ENCODE measurements at places on chromosomes 7 and 10.

DNA sequence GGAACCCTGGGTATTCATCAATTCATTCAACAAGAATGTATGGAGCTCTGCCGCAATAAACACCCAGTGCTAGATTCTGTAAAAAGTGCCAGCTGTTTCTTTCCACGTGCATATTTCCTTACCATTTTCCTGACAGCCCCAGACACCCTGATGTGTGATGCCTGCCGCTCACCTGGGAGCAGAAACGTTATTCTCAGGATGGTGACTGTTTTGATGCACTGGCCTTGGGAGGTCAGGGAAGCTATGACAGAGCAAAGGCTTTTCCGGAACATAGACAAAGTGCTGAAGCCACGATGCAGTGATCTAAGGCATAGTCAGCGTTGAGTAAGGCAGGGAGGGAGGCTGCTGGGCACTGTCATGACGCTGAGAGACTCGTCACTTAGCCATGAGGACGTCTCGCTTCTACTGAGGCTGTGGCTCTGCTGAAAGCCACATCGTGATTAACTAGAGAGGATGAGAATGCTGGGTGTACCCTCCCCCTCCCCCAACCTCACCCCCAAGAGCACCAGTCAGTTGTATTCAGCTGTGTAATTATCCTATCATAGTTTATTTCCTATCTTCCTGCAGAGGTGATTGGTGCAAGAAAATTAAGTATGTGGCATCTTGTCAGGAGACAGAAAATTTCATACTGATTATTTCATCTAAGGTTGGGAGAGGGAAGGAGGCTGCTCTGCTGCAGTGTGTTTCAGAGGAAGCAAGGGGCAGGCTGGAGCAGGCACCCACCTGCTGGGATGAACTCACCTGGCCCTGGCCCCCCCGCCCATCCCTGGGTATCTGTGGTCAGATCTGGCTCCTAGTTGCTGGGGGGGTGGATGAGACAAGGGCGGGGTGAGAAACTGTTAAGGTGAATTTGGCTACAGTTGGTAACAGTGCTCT is 48.8 kb upstream of the SMNDC1 start:
- no peak for DNase-seq

GRCh38 chr7:32378988-32379387 is 111.2 kb downstream of the LSM5 start:
- no peak for DNase-seq

GRCh38 chr7:111990643-111991042 is 215.6 kb downstream of the DOCK4 start:
- DNase-seq: no peak

DNA sequence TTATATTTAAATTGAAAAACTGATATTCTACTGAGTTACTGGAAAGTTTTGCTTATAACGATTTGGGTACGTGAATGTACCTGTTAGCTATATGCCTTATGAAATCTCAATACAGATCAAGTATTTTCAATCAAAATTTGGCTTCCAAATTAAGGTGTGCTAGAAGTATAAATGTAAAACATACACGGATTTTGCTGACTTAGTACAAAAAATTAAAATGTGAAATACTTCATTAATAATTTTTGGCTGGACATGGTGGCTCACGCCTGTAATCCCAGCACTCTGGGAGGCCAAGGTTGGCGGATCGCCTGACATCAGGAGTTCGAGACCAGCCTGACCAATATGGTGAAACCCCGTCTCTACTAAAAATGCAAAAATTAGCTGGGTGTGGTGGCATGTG is 11.7 kb downstream of the DNAJC1 start:
- no peak for DNase-seq

DNA sequence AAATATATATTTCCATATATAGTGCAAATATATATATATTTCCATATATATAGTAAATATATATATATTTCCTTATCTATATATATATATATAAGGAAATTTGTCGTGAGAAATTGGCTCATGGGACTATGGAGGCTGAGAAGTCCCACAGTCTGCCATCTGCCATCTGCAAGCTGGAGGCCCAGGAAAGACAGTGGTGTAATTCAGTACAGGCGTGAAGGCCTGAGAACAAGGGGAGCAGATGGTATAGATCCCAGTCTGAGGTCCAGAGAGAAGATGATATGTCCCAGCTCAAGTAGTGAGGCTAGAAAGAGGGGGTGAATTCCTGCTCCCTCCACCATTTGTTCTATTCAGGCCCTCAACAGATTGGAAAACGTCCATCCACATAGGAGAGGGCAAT is 78.9 kb downstream of the MTPN start:
- no peak for DNase-seq

GRCh38 chr10:48209241-48209640 is 65.3 kb downstream of the FRMPD2 start:
- no peak for DNase-seq

- no peak for DNase-seq
Measured at GRCh38 chr7:94043299-94043698, 39.1 kb upstream of the BET1 start.

DNA sequence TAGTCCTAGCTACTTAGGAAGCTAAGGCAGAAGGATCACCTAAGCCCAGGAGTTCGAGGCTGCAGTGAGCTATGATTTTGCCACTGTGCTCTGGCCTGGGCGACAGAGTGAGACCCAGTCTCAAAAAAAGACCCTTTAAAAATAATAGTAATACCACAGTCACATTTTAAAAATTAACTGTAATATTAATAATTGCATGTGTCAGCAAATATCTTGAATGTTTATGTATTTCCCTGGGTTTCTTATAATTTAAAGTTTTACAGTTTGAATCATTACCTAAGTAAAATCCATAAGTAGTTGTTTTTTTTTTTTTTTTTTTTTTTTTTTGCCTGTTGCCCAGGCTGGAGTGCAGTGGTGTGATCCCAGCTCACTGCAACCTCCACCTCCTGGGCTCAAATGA is 69.2 kb downstream of the LYZL2 start:
- DNase-seq: no peak

DNA sequence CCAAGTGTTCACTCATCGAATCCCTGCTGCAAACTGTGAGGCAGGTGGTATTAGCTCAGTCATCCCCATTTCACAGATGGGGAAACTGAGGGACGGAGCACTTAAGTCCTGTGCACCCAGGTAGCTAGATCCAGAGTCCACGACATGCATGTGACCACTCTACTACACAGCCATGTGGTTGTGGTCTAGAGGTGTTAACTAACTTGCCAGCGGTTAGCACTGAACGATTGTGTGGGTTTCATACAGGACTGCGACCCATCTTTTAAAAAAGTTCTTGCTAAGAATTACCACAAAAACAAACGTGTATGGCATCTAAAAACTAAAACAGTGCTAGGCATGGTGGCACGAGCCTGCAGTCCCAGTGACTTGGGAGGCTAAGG is 16.1 kb upstream of the ABCC2 start:
- no peak for DNase-seq

GRCh38 chr10:70592186-70592735 is 10.3 kb downstream of the PRF1 start:
- DNase-seq: no peak

DNA sequence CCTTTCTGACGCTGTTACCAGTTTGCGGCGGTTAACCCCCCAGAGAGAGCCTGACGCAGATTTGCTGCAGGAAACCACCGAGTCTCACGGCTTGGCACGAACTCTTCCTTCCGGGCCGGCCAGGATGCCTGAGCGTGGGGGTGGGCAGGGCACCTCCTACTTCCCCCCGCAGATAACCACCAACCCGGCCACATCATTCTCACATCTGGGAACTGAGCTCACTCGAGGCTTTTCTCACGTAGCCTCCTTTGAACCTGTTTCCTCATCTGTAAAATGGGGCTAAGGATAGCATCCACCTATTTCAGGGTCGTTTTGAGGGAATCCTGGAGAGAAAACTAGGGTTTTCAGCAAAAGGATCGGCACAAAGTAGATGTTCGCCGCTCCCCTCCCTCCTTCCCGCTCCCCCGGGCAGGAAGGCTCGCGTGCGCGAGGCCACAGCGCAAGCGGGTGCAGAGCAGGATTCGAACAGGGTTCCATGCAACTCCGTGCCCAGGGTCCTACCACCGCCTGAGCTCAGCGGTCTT is 23.6 kb downstream of the DDIT4 start:
- peak; percentile 64 for DNase-seq

- DNase-seq: no peak
Measured at GRCh38 chr10:33229949-33230267, 104.6 kb downstream of the NRP1 start.

- DNase-seq: peak; percentile 72
Measured at GRCh38 chr10:70758757-70759514, 26.2 kb downstream of the TBATA start.

- DNase-seq: no peak
Measured at GRCh38 chr10:110859973-110860376, 11.8 kb upstream of the PDCD4 start.

DNA sequence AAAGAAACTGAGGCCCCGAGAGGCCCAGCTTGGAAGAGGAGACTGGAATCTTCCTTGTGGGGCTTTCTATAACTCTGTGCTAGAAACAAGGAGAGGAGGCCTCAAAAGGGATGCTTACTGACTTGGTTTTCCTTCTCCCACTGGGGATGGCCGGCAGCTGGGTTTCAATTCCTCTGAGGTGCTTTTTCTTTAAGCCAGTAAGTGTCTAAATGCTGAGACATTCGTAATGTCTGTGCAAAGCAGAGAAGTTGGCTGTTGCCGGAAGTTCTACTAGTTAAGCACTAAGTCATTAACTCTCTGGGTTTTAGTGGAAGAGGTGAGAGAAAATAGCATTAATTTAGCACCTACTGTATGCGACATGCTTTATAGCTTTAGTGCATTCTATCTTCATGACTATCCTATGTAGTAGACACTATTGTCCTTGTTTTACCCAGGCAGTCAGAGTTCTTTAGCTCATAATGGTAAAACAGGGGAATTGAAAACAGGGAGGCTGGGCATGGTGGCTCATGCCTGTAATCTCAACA is 135.2 kb downstream of the RGS10 start:
- DNase-seq: no peak

DNA sequence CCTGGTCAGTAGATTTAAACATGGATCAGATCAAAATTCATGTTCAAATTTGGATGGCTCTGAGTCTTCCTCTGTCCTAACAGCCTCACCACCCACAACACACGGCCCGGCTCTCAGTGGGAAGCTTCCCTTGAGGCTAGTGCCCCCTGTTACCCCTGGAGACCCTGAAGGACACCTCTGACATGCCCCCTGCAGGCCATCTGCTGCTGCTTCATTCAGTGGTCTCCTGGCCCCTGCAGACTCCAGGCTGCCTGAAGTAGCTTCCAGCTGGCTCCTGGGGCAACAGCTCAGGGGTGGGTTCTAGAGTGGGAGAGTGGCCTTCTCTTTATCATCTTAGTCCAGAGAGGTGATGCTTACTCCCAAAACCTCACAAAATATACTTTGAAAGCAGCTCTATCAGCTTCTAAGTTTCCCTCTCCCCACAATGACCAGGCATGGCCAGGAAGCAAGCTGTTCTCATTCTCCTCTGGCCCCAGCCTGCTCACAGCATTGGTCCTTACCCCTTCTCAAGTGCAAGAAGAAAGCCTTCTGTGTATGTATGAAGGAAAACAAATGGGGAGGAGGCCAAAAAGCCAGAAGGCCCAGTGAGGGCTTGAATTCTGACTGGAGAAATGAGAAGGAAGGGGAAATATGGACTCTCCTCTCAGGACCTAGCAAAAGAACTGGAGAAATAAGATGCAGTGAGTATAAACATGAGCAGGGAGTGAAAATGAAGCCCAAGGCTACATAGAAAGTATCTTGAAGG is 189.6 kb upstream of the INHBA start:
- no peak for DNase-seq

DNA sequence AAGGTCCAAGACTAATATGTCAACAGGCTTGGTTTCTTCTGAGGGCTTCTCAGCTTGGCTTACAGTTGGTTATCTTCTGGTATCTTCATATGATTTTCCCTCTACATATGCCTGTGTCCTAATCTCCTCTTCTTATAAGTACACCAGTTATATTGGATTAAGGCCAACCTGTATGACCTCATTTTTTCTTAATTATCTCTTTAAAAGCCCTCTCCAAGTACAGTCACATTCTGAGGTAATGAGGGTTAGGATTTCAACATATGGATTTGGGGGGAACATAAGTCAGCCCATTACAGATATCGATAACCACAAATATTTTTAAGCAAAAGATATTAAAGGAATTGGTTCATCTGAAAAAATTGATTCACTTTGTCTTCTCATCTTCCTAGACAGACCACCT is 49.2 kb downstream of the IQUB start:
- no peak for DNase-seq

GRCh38 chr7:44461387-44461786 is 29.1 kb downstream of the NUDCD3 start:
- no peak for DNase-seq

DNA sequence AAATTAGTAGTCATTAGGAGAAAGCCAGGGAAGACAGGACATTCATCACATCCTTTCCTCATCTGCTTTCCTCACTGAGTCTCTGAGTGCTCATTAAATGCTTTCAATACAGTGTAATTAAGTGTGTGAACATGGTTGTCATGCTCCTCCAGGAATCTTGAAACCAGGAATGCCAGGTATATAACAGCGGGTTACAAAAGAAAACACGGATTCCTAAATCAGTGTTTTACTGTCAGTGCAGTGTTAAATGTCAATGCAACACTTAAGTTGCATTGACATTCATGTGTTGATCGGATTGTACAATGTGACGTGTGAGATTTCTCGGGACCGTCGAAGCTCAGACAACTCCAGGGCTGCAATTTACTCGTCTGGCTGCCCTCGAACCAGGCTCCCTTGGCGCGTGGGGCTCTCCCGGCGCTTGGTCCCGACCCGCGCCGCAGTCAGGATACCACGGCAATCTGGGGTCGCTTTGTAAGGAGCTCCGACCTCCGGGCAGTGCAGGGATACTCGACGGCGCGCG is 455 bp upstream of the SPAG6 start:
- no peak for DNase-seq

DNA sequence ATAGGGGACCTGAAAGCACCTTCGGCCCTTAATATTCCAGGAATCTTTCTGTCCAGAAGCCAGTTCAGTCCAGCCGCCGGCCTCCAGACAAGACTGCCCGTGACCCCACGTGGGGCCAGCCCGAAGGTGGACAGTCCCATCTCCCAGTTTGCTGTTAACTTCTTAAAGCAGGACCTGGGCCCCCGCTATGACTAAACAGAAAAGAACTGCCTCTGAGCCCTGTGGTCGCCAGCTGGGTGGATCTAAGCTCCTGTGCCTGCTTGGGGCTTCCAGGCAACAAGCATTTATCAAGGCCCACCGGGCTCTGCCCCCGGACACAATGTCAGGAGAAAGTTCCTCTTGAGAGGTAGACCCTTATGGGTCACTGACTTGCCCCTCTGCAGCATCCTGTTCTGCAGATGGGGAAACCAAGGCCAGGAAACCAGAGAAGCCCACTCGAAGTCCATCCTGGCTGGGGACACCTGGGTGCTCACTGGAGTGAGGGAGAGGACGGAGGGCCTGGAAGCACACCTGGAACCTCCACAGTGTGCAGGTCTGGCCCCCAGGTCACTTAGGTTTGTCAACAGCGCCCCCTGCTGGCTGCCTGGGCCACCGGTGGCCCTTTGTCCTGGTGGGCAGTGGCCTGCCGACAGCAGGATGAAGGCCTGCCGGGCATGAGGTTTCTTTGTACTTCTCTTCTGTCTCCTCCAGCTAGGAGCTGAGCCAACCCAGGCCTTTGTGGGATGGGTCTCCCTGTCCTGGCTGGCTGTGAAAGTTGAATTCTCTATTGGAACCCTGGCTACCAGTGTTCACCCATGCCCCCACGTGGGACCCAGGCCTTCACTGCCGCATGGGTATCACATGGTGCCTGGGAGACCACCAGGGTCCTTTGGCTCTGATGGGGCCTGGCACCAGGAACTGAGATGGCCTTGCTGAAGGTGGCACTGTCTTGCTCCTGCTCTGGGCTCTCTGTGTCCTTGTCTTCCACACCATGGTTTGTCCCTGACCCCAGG is 128.0 kb downstream of the ZMIZ1 start:
- no peak for DNase-seq
